ENCODE measurements at places on chromosomes 13 and 19.
A peak's percentile ranks its signal among the peaks of the same experiment; 100 is the strongest.

DNA sequence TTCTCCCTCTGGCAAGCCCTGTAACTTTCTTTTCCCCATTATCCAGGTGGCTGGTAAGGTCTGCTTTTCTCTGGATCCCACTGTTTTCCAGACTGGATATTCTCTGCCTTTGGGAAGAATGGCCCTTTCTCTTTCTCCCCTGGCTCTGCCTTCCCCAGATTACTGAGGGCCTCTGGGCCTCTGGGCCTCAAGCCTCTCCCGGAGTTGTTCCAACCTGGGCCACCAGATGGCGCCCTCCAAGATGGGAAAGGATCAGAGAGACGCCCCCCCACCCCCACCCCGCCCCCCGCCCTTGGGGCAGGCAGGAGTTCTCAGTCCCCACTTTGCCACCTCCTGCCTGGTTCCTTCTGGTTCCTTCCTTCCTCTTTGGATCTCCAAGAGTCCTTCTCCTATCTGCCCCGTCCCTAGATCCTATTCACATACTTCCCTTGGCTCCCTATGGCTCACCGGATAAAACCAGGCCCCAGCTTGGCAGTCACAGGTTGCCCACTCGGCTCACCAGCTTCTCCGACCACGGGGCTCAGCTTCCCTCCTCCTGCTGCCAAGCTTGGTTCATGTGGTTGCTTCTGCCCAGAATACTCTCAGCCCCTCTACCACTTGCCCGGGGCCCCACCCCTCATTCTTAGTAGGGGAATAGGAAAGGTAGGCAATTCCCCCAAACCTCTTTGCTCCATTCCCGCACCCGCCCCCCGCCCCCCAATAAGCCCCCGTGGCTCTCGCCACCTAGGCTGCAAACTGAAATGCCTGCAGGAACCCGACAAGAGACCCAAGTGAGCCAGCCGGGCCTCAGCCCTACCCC, 13.1 kb downstream of the EPS8L1 start:
- no peak for DNase-seq

GRCh38 chr19:33634361-33635091, 12.8 kb downstream of the CHST8 start:
- no peak for DNase-seq

DNA sequence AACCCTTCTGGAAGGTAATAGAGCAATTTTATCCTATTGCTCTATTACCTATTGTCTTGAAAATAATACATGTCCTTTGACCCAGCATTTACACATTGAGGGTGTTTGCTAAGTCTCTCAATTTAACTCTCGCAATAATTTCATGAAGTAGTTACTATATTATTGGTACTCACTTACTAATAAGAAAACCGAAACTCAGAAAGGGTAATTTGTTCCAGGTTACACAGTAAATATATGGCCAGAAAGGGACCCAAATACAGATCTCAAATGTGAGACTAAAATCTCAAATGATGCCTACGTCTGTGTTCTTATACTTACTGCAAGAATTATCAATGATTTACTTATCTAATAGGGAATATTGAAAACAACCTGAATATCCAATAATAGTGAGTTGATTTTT, 29.7 kb upstream of the FAM216B start:
- no peak for DNase-seq

GRCh38 chr13:113292021-113292862, 4.8 kb upstream of the LAMP1 start:
- DNase-seq = peak; percentile 7

- no peak for DNase-seq
Measured at GRCh38 chr19:39401549-39402345, 4.9 kb upstream of the ZFP36 start.

DNA sequence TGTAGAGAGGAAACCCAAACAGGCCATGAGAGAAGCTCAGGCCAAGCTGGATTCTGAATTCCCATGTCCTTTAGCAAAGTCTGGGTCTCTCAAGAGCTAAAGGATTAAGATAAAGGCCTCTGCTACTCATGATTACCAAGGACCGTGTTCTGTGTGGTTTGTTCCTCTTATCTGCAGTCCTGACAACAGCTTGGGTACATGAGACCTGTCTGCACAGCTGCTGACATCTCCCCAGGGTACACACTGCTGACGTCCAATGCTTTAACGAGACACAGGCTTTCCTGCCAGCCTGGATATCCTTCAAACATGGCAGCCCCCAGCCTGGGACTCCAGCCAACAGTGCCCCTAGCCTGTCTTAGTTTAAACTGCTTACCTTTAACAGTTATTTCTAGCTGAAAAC, 211.0 kb downstream of the SLC7A1 start:
- DNase-seq = no peak

DNA sequence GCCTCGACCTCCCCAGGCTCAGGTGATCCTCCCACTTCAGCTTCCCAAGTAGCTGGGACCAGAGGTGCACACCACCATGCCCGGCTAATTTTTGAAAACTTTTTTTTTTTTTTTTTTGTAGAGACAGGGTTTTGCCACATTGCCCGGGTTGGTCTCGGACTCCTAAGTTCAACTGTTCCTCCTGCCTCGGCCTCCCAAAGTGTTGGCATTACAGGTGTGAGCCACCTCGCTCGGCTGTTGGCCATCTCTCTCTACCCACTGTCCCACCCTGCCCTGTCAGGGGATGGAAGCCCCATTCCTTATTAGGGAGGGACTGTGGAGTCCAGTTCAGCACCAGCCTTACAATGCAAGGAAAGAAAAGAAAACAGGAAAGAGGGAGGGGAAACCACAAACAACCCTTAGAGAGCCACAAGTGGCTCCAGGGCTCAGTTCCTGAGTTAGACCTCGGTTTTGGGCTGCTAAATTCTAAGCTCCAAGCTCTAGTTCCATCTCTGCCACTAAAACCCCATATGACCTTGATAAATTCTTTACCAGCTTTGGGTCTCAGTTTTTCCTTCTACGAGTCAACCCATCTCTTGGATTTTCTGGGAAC, 31.7 kb downstream of the ACTL9 start:
- no peak for DNase-seq

GRCh38 chr13:102401265-102401664, 583 bp downstream of the FGF14 start:
- no peak for DNase-seq

All from NCI-H1092 treated with DMSO at 0.1 percent for 48 hours (cell line).